ENCODE measurements at places on chromosomes 3 and 15.
A peak's percentile ranks its signal among the peaks of the same experiment; 100 is the strongest.

GRCh38 chr3:34150992-34151391 lies 352.6 kb downstream of the PDCD6IP start:
- DNase-seq = no peak

DNA sequence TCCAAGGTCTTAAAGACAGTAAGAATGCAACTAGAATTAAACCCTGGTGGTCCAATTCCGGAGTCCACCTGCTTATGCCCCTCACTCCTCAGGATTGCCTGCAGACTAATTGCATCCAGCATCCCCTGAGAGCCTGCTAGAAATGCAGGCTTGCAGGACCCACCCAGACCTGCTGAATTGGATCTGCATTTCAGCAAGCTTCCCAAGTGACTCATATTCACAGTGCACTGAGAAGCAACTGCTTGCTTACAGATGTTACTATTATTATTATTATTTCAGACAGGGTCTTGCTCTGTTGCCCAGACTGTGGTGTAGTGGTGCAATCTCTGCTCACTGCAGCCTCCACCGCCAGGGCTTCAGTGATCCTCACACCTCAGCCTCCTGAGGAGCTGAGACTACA lies 83.5 kb upstream of the VGLL4 start:
- no peak for DNase-seq

GRCh38 chr3:40739971-40740370 lies 215.2 kb downstream of the ZNF621 start:
- DNase-seq = no peak

DNA sequence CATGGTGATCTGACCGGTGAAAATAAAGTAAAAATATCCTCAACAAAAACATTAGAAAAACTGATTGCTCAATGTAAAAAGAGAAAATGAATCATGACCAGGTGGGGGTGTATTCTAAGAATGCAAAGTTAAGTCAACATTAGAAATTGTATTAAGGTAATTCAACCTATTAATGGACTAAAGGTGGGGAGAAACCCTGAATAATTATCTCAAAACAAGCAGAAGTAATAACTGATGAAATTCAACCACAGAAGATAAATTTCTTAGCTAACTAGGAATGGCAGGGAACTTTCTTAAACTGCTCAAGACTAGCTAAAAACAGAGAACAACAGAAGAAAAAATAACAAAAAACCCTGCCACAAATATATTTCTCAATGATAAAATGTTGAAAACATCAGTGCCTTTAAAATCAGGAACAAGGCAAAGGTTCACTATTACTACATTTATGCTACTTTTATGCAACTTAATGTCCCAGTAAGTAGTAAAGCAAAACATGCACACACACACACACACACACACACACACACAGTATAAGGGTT lies 204.4 kb upstream of the THBS1 start:
- DNase-seq = no peak

GRCh38 chr3:39191111-39191510 lies 1.3 kb downstream of the XIRP1 start:
- DNase-seq = no peak

DNA sequence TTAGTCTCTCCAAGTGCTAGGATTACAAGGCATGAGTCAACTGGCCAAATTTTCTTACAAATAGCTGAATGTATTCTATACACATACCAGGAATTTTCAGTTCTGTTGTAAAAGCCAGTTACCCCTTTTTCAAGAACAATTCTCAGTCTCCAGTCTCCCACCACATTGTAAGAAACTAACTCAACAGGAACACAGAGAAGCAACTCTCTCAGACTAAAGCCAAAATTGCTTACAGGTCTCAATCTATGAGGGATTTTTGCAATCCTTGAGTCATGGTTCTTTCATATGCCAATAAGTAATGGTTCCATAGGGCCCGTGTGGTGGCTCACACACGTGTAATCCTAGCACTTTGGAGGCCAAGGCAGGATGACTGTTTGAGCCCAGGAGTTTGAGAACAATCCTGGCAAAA lies 8.5 kb downstream of the IP6K2 start:
- DNase-seq = no peak

DNA sequence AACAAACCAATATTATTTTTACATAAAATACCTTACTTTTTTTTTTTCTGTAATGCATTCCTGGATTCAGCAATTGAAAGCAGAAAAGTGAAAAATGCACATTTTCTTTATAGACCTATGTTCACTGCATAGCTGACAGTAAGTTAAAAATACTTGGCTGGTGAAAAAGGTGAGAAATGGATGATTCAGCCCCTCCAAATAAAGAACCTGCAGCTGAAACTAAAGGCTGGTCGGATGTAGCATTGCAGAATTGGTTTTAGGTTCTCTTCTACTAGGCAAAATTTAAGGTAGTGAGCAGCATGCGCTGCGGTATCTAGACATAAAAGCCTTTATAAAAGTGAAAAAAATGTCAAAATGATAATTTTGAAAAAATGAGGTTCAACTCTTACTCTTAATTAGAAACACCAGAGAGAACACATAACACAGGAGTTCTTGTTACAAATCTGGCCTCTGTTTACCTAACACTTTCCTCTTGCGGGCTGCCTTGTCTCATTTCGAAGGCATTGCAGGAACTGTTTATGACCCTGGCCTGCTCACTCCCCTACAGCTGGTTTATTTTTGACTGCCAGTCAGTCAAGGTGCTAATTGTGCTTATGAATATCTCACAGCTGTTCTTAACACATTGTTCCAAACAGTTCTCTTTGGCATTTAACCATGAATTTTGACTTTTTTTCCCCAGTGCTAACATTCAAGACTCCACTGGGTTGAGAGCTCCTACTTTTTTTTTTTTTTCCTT lies 455.4 kb upstream of the TBL1XR1 start:
- no peak for DNase-seq

- no peak for DNase-seq
These were observed 108.6 kb upstream of the TNIK start for GRCh38 chr3:171568766-171569165.

DNA sequence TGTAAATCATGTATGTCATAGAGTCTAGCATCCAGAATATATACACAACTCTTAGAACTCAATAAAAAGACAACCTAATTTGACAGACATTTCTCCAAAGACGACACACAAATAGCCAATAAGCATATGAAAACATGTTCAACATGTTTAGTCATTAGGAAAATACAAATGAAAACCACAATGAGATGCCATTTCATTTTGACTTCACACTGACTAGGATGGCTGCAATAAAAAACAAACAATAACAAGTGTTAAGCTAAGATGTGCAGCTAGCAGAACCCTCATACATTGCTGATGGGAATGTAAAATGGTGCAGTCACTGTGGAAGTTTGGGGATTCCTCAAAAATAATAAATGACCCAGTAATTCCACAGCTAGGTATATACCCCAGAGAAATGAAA lies 16.4 kb downstream of the SPG11 start:
- peak; percentile 58 for DNase-seq

Data from T-helper 2 cell (primary cell).